Motor neuron (in vitro differentiated cells): ENCODE measurements at places on chromosomes 5 and 9.
A peak's percentile ranks its signal among the peaks of the same experiment; 100 is the strongest.

DNA sequence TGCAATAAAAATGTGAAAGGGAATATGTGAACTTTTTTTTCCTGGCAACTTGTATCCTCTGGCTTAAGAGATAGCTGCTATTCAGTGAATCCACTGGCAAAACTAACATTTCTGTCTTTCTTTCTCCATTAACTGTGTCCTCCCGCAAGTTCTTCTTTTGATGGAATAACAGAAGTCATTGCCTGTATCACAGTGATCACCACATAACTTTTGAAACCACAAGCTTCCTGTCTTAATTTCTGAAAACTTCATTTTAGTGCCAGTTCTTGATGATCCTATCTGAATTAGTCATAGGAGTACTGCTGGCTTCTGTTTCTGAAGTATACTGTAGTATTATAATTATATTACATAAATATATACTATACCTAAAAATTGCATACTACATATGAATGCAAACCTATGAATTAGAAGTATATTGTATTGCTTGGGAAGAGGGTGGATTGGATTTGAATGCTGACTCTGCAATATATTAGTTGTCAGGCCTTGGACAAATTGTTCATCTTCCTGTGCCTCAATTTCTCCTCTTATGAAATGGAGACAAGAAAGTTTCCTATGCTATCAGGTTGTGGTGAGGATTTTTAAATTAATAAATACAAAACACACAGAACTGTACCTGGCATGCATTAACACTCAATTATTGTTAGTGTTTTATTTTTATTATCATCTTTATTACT, 441.6 kb downstream of the CETN3 start:
- ATAC-seq: no peak

DNA sequence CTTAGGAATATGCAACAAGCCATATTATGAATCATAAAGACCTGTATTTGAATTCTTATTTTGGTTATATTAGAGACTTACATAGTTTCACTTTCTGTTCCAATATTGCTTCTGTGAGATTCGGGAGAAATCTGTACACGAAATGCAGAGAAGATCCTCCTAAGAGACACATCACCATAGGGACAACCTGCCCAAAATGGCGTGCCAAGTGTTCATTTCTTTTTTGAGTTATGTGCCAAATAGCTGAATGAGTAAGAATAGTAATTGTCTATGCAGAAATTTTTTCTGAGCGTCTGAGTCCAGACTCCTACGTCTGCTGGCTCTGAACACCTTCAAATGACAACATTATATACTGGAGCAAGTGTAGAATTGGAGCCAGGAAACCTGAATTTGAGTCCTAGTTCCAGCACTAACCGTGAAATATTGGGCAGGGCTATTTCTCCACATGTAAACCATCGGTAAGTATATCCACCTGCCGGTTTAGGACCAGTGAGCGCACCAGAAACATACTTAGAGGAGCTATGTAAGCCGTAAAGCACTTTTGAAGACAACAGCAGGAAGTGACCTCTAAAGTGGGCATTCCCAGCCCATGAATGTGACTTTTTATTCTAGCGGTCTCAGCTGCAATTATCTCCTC, 163.9 kb upstream of the DMRT1 start:
- ATAC-seq: no peak

DNA sequence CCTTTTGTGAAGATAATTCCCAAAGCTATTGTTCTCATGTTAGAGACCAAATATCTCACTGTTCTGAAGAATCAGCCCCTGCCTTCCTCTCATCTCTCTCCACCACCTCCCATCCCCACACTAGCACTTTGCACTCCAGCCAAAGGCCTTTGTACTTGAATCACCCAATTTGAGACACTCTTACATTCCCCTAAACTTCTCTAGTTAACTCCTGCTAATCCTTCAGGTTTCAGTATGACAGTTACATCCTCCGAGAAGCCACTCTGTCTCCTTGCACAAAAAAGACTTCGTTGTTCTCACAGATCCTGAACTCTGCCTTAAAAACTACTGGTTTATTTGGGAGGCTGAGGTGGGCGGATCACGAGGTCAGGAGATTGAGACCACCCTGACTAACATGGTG, 227.5 kb downstream of the PIK3R1 start:
- ATAC-seq: no peak

GRCh38 chr5:173557123-173557903, 59.1 kb downstream of the BOD1 start:
- no peak for ATAC-seq

GRCh38 chr5:154516475-154516874, 38.4 kb upstream of the HAND1 start:
- ATAC-seq: no peak

- ATAC-seq: no peak
Observed at GRCh38 chr5:102902135-102902448, 147.0 kb downstream of the PAM start.

DNA sequence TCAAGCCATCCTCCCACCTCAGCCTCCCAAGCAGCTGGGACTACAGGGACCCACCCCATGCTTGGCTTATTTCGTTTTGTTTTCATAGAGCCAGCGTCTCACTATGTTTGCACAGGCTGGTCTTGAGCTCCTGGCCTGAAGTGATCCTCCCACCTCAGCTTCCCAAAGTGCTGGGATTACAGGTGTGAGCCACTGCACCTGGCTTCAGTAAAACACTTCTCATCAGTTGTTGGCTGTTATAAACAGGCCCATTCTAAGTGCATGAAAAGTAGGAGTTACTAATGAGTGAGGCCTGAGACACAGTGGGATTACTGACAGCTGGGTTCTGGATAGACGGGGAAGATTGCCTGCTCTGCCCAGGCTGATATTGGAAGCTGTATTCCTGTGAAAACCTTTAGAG, 3.5 kb downstream of the CRB2 start:
- ATAC-seq: no peak

DNA sequence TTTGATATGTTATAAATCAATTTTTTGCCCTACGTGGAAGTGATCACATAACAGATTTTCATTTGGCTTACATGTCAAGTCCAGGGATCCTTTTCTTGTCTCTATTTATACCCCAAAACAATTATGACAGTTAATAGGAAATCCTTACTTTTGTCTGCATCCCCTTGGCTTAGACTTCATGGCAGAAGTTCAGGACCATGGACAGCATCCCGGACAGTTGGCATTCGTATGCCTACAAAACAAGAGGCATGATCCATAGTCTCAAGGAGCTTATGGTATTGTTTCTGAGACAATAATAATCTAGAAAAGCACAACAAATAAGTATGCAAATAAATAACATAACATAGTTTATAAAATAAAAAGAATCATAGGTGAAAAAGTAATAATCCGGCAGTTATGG, 214.3 kb upstream of the GRIA1 start:
- no peak for ATAC-seq

- no peak for ATAC-seq
Observed at GRCh38 chr5:82183828-82184227, 94.3 kb downstream of the RPS23 start.

DNA sequence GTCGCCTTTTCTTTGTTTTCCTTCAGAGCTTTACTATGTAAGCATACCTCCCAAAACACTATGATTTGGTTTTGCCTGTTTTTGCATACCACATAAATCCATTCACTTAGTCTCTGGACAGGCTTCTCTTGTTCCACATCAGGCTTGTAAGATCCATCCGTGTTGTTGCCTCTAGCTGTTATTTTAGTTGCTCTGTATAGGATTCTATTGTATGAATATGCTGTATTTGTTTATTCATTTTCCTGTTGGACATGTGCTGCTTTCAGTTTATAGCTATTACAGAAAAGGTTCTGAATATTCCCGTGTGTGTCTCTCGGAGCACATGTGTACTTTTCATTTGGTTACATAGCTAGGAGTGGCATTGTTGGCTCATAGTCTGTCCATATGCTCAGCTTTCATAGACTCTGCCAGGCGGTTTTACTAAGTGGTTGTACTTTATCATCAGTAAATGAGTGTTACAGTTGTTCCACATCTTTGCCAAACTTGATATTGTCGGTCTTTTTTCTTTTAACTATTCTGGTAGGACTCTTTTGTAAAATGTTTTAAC, 41.8 kb downstream of the NUP214 start:
- ATAC-seq: peak; percentile 47

- no peak for ATAC-seq
Observed at GRCh38 chr9:68603371-68603770, 62.7 kb upstream of the TMEM252 start.

- ATAC-seq: no peak
Observed at GRCh38 chr5:144248015-144248414, 77.3 kb downstream of the KCTD16 start.

GRCh38 chr5:2461701-2462691, 289.5 kb downstream of the IRX2 start:
- ATAC-seq: no peak

- ATAC-seq: no peak
Observed at GRCh38 chr5:149413477-149414210, 34.6 kb upstream of the IL17B start.

- no peak for ATAC-seq
Observed at GRCh38 chr9:136765041-136765440, 723 bp upstream of the LCN15 start.

DNA sequence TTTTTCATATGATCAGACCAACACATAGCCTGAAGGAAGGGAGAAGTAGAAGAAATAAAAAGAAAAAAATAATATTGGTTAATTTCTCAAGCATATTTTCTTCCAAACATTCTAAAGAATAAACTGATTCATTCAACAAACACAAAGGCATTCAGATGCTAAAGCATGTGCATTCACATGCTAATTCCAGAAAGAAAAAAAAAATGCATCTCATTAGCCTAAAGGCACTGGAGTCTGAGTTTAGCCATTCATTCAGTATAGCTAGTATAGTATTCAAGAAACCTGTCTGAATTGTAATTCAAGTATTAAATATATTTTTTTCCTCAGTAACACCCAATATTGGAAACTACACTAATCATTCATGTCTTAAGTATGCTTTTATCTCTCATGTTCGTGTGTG, 61.0 kb upstream of the FER start:
- ATAC-seq: peak; percentile 89

GRCh38 chr9:5958273-5958672, 57.2 kb downstream of the RANBP6 start:
- ATAC-seq: no peak

- ATAC-seq: no peak
Observed at GRCh38 chr9:61670616-61671015, 480.8 kb downstream of the SPATA31A7 start.

DNA sequence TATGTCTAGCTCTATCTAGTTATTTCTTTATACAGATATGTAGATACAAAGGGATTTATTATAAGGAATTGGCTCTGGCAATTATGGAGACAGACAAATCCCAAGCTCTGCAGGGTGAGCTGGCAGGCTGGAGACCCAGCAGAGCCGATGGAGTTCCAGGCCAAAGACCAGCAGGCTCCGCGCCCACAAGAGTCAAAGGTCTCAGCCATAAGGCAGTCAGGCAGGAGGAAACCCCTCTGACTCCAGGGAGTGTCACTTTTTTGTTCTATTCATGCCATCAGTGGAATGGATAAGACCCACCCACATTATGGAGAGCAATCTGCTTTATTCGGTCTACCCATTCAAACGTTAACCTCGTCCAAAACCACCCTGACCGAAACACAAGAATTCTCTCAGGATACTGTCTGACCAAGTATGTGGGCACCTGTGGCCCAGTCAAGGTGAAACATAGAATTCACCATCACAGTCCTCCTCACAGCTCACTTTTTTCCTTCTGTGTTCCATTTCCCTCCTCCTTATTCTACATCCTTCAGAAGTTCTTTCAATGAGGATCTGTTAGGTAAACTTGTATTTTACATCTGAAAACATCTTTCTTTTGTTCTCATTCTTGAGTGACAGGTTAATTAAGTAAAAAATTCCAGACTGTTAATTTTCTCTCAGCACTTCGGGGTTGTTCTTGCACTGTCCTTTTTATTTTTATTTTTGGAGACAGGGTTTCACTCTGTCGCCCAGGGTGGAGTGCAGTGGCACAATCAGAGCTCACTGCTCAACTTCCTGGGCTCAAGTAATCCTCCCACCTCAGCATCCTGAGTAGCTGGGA, 21.2 kb downstream of the RNF130 start:
- ATAC-seq: no peak

DNA sequence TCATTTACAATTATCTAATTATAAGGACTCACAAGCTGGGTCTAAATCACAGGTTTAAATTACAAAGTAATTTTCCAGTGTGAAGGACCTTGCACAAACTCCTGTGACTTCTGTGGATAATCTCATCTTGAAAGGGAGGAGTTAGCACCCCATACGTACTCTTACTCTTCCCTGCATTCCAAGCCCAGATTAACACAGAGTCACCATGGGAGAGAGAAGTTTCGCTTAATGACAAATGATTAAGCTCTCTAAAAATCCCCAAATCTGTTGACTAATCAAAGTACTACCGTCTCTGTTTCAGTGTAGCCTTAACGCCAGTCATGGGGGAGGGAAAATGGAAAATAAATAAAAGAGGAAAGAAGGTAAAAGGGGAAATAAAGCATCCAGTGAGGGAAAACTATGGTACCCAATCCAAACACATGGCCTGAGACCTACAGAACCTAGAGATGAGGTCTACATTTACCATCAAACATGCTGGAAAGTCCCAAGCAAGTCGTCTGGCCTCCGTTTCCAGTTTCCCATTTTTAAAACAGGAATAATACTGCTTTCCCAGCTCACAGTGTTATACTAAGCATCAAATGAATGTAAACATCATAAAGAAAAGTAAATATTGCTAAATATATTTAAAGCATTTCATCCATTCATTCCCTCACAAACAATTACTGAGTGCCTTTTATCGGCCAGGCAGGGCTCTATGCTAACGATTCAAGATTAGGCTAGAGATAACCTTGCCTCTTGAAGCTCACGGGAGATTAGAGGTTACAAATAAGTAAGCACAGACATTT, 63.2 kb downstream of the PCA3 start:
- no peak for ATAC-seq

DNA sequence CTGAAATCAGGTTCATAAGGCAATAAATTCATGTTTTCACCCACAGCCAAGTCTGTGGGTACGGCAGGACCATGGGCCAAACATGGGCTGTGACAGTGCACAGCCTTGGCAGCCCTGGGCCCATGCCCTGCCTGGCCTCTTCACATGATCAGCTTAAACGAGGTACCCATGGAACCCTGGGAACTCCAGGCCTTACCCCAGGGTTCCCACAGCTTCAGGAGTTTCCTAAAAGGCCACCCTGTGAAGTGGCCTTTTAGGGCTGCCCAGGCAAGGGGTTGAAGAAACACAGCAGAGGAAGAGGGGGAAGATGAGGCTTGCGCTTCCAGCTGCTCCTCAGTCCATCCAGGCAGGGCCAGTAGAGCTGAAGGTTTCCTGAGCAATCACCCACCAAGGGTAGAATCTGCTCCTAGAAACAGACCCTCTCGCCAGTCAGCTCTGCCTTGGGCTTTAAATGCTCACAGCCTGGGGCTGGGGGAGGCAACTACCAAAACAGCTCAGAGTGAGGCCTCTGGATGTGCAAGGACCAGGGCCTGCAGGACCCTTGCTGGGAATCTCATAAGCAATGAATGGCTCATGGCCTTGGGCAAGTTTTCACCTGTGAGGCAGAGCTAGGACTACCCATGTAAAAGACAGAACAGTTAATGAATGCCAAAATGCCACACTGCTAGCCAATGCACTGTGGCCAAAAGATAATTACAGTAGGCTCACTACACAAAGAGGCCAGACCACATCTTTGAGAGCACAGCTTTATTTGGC, 79.3 kb upstream of the LRRTM2 start:
- ATAC-seq: no peak
